ENCODE measurements at places on chromosomes 5 and 9. TPM values are rescaled to one million over a fixed set of nuclear protein-coding genes. Genes with fewer than 3 reads are reported as not detected.

DNA sequence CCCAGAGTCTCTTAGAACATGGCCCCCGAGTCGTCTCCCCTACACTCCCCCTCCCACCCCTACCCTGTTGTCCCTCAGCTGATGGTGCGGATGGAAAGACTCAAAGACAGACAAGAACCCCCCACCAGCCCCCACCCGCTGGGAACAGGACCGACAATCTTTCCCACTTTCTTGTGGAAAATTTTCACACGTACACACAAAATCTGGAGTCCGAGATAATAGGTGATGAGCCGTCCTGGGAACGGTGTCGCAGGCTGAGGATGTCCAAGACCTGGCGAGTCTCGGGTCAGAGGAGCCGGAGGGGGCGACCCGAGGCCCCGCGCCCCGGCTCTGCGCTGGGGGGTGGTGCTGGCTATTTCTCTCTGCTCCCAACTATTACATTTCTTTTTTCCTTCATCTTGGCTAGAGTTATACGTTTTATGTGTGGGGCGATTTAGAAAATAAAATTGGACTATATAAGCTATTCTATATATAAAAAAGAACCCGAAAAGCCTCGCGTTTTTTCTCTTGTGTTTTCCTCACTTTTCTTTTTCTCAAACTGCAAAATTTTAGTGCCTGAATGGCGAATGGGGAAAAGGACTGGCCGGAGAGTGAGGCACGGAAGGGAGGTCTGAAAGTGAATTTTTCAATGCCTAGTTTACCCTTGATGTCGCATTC lies 188.8 kb downstream of the MEF2C start:
- no peak for DNase-seq
- peaks cover 74% of the 10 kb centered on the region for H3K27me3 ChIP-seq
- H3K36me3 ChIP-seq, result peaks cover 5% of the 10 kb centered on the region
- H3K4me3 ChIP-seq, result no peak overlapping the region
- peaks cover 25% of the 10 kb centered on the region for H3K4me1 ChIP-seq
- H3K27ac ChIP-seq, result no peak overlapping the region

DNA sequence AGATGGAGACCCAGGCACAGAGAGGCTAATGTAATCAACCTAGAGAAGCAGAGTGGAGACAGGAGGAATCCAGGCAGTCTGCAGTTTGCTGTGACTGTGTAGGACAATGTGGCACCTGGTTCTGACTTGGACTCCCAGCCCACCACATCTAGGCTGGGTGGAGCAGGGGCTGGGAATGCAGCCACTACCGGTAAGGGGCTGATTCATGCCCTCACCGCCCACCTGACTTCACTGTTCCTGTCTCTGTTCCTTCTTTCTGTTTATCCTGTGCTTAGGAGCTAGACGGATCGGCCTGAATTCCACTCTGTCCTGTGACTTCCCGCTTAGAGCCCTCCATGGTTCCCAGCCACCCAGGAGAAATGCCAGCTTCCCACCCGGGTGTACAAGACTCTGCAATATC lies 2.6 kb downstream of the PDLIM4 start:
- H3K27ac ChIP-seq, result no peak overlapping the region
- DNase-seq, result peak; percentile 25
- peaks cover 15% of the 10 kb centered on the region for H3K4me1 ChIP-seq
- H3K36me3 ChIP-seq, result no peaks in the 10 kb centered on the region
- H3K4me3 ChIP-seq, result no peak overlapping the region
- H3K27me3 ChIP-seq, result peaks cover 13% of the 10 kb centered on the region

The S100Z gene
- 2.1 TPM for total RNA-seq

DNA sequence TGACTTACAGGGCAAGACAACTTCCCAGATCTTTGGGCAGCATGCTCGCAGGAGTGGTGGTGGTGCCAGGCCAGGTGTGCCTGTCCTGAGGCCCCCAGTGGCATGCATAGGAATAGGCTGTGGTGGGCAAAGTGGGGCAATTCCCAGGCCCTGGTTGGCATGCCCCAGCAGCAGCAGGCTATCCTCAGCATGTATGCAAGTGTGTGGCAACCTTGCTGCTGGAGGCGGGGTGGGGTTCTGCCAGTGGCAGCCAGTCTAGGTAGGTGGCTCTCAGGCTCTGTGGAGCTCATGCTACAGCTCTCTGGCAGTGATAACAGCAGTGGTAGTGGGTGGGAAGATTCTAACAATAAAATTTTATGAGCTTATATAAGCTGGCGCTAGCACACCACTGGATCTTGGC lies 27.7 kb upstream of the C6 start:
- no peaks in the 10 kb centered on the region for H3K4me1 ChIP-seq
- H3K36me3 ChIP-seq, result no peaks in the 10 kb centered on the region
- DNase-seq, result no peak
- no peak overlapping the region for H3K4me3 ChIP-seq
- no peak overlapping the region for H3K27ac ChIP-seq

- no peak overlapping the region for H3K27ac ChIP-seq
- no peaks in the 10 kb centered on the region for H3K36me3 ChIP-seq
- no peak overlapping the region for H3K4me3 ChIP-seq
- no peak for DNase-seq
Observed at GRCh38 chr9:124593200-124593599, 86.0 kb upstream of the NR5A1 start.

DNA sequence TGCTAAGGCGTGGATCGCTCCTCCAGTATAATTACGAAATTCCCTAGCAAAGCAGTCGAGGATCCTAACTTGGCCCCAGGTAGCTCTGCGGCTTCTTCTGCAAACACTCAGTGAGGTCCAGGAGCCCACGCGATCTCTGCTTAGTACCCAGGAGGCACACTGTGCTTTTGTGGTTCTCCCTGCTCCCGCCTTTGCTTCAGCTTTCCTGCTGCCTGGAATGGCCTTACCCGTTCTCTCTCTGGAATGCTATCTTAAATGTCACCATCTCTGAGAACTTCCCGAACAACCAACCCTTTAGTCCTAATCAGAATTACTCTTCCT lies 639 bp downstream of the INVS start:
- peak overlapping the region; percentile 83 for H3K27ac ChIP-seq
- H3K4me1 ChIP-seq, result peaks cover 36% of the 10 kb centered on the region
- peaks cover 5% of the 10 kb centered on the region for H3K36me3 ChIP-seq

DNA sequence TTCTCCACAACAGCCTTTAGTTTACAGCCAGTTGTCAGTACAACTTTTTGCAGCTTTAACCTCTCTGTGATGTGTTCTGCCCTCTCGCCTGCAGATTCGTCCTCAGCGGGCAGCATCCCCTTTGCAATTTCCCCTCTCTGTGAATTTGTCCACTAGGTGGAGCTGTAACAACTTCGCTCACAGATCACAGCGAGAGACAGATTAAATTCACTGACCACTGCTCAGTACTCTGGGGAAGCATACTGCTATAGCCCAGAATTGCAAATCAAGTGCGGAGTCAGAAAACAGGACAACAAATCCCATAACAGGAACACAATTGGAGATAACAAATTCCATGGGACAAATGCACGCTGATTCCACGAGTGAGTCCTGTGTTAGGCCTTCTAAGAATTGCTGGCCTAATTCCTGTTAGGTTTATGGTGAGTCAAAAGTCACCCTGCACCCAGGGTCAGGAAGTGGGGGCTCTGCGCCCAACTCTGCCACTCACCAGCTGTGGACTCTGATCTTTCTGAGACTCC lies 2124.9 kb downstream of the MAT2B start:
- peak; percentile 12 for DNase-seq
- no peaks in the 10 kb centered on the region for H3K4me1 ChIP-seq
- no peak overlapping the region for H3K27ac ChIP-seq
- no peaks in the 10 kb centered on the region for H3K36me3 ChIP-seq
- H3K27me3 ChIP-seq, result no peaks in the 10 kb centered on the region

The ESM1 gene
- 0.45 TPM for total RNA-seq

- H3K27ac ChIP-seq, result no peak overlapping the region
- no peak overlapping the region for H3K4me3 ChIP-seq
- DNase-seq, result no peak
- no peaks in the 10 kb centered on the region for H3K36me3 ChIP-seq
Observed at GRCh38 chr5:175778951-175779503, 92.4 kb upstream of the CPLX2 start.

The LYRM7 gene
- total RNA-seq, result 18.6 TPM

DNA sequence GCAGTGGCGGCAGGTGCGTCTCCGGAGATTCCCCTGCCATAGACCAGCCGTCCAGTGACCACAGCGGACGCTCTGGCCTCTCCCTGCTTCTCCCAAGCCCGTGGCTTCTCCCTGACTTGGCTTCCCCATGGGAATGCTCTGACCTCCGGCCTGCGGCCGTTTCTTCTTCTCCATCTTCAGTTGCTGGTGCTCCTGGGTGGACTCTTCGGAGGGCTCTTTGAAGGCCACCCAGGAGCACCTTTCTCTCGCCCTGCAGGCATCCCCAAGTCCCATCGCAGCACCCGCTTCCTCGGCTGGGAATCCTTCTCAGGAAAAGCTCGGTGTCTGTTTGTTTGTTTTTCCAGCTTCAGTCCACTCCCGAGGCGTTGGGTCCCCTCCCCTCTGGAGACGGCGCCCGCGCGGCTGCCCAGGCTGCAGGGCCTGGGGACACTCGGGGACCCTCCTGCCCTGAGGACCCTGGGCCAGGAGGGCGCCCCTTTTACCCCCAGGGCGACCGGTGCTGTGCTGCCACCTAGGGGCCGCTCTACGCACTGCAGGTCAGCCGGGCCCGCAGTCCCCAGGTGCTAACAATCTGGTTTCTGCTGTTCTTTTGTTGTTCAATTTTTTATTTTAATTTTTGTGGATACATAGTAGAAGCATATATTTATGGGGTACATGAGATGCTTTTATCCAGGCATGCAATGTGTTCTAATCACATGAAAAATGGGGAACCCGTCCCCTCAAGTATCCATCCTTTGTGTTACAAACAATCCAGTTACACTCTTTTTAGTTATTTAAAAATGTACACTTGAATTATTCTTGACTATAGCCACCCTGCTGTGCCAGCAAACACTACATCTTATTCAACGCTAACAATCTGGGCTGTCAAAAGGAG lies 197.9 kb upstream of the ADAMTS16 start:
- H3K27me3 ChIP-seq, result no peaks in the 10 kb centered on the region
- H3K4me3 ChIP-seq, result no peak overlapping the region
- H3K36me3 ChIP-seq, result no peaks in the 10 kb centered on the region
- no peak overlapping the region for H3K27ac ChIP-seq
- DNase-seq, result peak; percentile 12

All from activated CD4-positive, alpha-beta memory T cell treated with anti-CD3 and anti-CD28 coated beads for 36 hours (primary cell).